Fibroblast of skin of back (primary cell): ENCODE measurements at places on chromosomes 11 and 22.

GRCh38 chr11:29682856-29683255, 334.0 kb downstream of the KCNA4 start:
- DNase-seq: no peak

GRCh38 chr11:115577701-115578100, 73.5 kb upstream of the CADM1 start:
- DNase-seq: no peak

- DNase-seq: no peak
These were observed 272.1 kb downstream of the BRD1 start for GRCh38 chr22:49555526-49555925.

GRCh38 chr22:29299136-29299900, 7.1 kb upstream of the GAS2L1 start:
- DNase-seq: no peak

- DNase-seq: no peak
These were observed 13.5 kb downstream of the RHBDD3 start for GRCh38 chr22:29254286-29254660.

- DNase-seq: peak; percentile 9
These were observed 13.2 kb upstream of the MPZL2 start for GRCh38 chr11:118277312-118277711.

- DNase-seq: peak; percentile 99
These were observed 450.4 kb downstream of the MIAT start for GRCh38 chr22:27107824-27108223.

DNA sequence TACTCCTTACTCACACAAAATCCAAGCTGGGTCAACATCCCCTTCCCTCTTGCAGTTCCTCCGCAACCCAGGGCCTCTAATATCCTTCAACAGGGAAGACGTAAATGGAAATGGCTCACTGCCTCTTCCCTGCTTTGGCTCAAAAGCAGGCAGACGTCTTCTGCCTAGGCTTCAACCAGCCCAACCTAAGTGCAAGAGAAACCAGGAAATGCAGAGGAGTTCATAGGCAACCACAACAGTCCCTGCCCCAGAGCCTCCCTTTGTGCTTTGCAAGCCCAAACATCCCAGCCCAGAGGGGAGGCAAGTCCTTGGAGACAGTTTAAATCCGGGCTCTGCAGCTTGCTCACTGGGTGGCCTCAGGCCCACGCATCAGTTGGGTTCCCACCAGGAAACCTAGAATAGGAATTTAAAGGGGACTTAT, 33.3 kb downstream of the CD6 start:
- DNase-seq: no peak

DNA sequence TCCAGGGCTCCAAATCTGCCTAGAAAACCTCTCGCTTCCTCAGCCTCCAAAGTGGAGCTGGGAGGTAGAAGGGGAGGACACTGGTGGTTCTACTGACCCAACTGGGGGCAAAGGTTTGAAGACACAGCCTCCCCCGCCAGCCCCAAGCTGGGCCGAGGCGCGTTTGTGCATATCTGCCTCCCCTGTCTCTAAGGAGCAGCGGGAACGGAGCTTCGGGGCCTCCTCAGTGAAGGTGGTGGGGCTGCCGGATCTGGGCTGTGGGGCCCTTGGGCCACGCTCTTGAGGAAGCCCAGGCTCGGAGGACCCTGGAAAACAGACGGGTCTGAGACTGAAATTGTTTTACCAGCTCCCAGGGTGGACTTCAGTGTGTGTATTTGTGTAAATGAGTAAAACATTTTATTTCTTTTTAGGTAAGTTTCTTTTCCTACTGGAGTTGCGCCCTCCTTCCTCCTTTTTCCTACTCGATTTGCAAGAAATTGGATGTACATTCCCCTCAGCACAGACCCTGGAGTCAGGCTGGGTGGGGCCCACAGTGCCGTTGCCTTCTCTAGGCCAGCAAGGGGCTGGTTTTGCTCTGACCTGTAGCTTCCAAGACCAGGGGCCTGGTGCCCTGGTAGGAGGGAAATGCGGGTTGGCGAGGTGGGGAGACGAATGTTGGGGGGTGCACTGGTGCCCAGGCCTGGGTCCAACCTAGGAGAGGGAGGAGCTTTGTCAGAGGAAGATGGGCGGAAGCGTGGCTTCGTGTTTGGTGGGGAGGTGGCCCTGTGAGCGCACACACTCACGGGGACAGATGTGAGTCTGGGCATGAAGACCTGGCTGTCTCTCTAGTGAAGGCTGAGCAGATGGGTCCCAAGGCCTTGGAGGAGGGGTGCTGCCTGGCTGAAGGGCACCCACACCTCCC, 50.6 kb downstream of the ST14 start:
- no peak for DNase-seq
